Lung (tissue), 17 donors: ENCODE measurements at places on chromosomes 2 and 18.

GRCh38 chr2:86315084-86315483 lies 22.3 kb downstream of the REEP1 start:
- no peak for DNase-seq

DNA sequence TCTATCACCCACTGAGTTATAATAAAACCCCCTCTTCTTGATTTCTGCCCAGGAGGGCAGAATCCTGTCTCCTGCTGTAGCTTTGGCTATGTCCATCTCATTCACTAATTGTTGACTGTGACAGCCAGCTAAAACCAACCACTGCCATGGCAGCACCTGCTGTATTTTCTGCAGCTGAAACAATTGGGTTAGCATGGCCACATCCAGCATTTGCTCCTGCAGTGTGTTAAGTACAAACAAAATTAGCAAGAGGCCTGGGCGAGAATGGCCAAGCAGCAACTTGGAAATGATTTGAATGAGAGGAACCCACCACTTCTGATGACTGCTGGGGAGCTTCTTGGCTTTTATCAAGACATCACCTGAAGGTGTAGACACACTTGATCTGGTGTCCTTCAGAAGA lies 89.4 kb upstream of the LRRTM1 start:
- no peak for DNase-seq

DNA sequence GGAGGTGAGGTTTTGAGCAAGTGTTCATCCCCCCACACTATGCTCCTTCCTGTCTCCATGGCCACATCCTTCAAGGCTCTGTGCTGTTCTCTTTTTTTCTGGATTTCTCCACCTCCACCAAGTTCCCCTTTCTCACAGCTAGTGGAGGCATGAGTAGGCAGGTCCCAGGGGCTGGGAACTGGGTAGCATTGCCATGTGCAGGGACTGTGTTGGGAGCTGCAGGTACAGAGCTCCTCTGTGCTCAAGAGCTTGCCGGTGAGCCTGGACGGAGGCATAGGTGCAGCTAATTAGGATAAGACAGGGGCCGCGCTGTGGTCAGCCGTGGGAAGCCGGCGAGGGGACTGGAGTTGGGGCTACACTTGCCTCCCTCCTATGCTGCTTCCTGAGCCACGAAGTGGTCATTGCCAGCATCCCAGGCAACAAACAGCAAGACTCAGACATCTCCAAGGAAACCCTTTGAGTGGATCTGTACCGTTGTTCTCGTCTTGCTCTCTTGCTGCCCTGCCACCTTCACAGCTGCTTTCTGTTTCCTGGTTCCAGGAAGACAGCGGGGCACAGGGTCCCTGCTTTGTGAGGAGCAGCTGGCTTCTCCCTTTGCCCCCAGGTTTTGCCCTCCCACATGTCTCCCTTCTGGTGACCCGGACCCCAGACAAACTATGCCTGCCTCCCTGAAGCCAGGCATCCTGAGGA lies 36.9 kb downstream of the ATOH8 start:
- no peak for DNase-seq

- no peak for DNase-seq
These were observed 149.4 kb upstream of the SMAD2 start for GRCh38 chr18:48079885-48080284.

- DNase-seq, result no peak
These were observed 71.8 kb downstream of the LBH start for GRCh38 chr2:30303095-30303494.

- no peak for DNase-seq
These were observed 52.2 kb downstream of the HNMT start for GRCh38 chr2:138016351-138017087.

GRCh38 chr18:36623681-36624190 lies 205.1 kb downstream of the TPGS2 start:
- no peak for DNase-seq

DNA sequence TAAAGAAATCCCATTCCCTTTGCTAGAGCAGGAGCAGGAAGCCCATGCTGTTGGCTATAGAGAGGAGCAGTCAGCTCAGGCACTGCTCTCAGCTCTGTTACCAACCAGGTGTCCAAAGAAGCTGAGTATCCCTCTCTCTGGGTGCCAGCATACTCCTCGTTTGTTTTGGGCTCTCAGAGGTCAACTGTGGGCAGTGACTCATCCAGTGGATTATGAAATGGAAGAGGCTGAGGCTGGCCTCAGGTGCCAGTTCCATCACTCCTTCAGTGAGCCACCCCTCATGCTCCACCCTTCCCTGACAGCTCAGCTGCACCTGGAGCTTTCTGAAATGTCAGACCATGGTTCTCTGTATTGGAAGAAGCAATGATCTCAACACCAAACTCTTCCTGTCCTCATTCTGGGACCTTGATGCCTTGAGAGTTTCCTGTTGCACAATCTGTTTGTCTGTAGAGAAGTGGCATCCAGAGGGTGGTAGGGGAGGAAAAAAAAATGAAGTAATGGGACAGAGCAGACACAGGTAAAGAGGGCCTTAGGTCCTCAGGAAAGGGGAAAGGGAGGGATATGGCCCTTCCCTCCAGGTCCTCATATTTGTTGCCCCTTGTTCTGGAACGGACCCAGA lies 31.2 kb upstream of the EN1 start:
- no peak for DNase-seq

DNA sequence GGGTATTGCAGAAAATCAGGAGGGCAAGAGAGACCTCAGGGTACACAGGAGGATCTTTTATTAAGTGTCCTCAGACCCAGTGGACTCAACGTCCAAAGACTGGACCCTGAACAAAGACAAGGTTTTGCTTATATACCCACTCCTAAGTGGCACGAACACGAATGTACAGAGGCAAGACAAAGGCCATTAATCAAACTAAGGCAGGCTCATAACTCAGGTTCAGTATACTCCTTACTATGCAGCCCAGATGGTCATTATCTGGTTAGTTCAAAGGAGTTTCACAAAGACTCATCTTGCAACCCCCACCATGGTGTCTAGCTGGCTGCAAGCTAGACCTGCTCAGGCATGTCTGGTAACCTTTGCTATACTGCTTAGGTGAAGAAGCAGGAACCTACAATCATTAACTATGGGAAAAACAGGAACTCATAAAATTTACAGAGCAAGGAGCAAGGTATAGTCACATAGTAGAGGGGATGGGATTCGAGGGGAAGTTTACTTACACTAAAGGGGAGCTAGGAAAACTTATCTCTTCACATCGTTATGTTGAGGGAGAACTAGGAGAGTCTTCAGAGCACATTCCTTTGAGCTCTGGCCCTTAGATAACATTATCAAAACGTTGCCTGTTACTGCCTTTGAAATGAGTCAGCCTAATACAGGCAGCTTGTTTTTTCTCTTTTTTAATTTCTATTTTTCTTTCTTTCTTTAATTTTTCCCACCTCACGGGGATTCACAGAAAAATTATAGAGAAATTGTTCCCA lies 33.9 kb downstream of the SLC4A3 start:
- DNase-seq, result no peak

DNA sequence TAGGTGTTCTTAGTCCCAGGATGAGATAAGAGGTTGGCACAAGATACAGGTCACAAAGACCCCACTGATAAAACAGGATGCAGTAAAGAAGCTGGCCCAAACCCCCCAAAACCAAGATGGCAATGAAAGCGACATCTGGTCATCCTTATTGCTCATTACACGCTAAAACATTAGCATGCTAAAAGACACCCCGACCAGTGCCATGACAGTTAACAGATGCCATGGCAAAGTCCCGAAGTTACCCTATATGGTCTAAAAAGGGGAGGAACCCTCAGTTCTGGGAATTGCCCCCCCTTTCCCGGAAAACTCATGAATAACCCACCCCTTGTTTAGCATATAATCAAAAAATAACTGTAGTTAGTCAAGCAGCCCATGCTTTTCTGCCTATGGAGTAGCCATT lies 251.1 kb downstream of the SLC4A3 start:
- no peak for DNase-seq

- DNase-seq, result no peak
These were observed 45.6 kb upstream of the ANKRD44 start for GRCh38 chr2:197356136-197356535.

DNA sequence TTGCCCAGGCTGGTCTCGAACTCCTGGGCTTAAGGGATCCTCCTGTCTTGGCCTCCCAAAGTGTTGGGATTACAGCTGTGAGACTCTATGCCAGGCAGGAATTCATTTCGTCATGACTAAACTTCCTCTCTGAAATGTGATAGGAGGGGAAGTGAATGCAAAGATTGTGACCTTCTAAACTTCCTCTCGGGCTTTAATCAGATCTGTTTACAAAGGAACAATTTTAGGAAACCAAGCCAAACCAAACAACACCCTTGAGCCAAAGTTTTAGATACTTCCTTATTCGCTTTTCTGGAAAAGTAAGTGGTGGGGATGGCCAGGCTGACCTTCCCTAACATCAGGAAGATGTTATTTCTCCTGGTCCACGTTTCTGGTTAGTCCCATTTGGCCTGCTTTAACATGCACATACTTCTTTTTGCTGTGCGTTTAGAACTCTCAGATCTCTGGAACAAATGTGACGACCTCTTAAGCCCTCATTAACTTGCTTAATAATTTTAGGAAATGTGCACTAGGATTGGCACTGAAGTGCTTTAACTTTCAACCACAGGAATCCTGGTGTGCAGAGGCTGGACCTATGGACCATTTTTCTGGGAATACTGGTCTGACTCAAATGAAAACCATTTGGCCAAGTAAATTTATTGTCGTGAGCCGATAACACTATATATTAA lies 33.2 kb upstream of the YES1 start:
- no peak for DNase-seq

- DNase-seq, result no peak
These were observed 55.9 kb downstream of the LDAH start for GRCh38 chr2:20766798-20767644.

GRCh38 chr2:240864475-240864874 lies 4.1 kb upstream of the AGXT start:
- no peak for DNase-seq

- DNase-seq, result no peak
These were observed 254.3 kb downstream of the METTL4 start for GRCh38 chr18:2316751-2317696.

DNA sequence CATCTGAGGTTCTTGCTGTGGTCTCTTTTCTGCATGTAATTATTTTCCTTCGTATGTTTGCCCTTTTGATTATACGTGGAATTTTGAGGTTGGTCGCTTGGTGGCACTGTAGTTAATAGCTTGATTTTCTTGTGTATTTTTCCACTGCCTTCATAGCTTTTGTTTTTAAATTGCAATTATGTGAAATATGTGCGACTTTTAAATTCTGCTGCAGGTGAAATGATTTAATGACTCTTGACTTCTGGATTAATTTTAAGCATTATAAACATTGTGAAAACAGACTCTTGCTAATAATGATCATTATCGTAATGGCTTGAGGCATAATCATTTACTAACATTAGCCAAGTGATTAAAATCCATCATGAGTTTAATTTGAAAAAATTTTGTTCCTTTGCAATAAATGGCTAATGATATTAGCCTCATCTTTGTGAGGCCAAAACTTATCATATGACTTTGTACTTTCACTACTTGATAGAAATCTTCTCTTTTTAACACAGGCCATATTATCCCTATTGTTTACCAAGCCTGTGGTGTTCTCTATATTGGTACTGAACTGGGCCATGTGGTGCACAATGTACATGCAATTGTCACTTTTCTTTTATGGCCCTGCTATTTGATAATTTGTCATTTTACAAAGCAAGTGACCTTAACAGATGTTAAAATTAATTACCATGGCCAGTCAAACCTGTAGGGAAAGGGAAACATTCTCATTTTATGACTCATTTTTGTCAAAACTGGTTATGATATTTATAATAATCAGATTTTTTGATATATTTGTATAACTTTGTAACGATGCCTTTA lies 62.8 kb upstream of the NEUROD1 start:
- peak; percentile 46 for DNase-seq

DNA sequence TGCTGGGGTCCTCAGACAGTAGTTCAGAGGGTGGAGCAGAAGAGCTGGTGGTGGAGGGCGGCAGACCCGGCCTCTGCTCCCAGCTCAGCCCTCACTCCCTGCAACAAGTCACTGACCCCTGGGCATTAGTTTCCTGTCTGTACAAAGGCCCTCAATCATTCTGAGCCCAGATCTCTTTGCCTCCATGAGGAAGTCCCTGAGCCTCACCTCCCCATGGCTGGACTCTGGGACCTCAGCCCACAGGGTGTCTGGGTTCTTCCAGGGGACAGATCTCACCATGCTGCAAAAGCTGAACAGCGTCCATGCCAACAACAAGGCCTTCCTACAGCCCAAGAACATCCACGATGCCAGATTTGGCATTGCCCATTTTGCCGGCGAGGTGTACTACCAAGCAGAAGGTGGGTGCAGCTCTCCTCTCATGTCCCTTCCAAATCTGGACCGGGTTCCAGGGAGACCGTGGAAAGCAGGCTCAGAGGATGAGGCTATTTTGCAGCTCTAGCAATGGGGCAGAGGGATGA lies 49.1 kb downstream of the MYO7B start:
- peak; percentile 7 for DNase-seq

GRCh38 chr2:202780514-202781021 lies 91.0 kb downstream of the ICA1L start:
- DNase-seq, result no peak

- peak; percentile 46 for DNase-seq
These were observed 231.1 kb upstream of the HS6ST1 start for GRCh38 chr2:128549646-128550260.

DNA sequence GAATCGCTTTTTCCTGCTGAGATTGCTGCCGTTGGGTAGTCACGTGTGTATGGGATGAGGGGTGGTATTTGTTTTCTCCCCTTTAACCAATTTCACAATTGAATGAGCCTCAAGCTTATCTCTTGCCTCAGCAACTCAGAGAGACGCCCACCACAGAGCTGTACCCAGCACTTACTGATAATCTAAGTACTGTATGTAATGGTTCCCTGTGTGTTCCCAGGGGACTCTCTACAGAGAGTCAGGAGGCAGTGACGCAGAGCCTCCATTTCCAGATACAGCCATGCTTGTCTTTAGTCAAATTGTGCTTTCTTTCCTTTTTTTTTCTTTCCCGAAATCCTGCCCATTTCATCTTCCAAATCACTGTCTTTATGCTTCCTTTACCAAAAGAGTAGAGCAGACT lies 1102.1 kb upstream of the KLHL29 start:
- DNase-seq, result no peak

DNA sequence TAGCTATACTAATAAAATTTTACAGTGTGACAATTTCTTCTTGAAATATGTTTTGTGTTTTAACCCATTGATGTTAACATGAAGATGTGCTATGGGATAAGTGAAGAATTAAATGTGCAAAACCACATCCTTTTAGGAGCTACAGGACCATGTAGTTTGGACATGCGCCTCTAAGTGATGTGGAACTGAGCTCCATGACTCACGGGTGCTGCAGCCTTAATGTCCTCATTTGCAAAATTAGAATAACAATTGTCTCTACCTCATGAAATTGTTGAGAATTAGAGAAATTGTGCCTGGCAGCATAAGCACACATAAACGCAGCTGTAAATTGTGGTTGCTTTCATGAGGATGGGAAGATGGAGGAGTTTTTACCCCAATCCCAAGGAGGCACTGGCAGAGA lies 31.6 kb upstream of the TPO start:
- no peak for DNase-seq

DNA sequence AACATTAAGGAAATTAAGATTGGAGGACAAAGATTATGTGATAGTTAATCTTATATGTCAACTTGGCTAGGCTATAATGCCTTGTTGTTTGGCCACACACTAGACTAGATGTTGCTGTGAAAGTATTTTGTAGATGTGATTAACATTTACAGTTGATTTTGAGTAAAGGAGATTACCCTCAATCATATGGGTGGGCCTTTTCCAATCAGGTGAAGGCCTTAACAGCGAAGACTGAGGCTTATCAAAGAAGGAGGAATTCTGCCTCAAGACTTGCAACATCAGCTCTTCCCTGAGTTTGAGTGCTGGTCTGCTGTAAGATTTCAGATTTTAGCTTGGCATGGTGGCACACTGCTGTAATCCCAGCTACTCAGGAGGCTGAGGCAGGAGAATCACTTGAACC lies 250.3 kb downstream of the CDH20 start:
- no peak for DNase-seq

- peak; percentile 69 for DNase-seq
These were observed at the start of gene GALNT14 for GRCh38 chr2:31138037-31138962. GALNT14 (minus strand) TSS chr2:31138440; CDS start chr2:31138086, 354 bp downstream.
